ENCODE measurements at places on chromosomes 3 and 15. TPM values are rescaled to one million over a fixed set of nuclear protein-coding genes. Genes with fewer than 3 reads are reported as not detected.

The ELL3 gene
- 1.9 TPM for total RNA-seq

The TUSC7 gene
- total RNA-seq, result not detected

The ACTL6A gene
- total RNA-seq, result 57.4 TPM

DNA sequence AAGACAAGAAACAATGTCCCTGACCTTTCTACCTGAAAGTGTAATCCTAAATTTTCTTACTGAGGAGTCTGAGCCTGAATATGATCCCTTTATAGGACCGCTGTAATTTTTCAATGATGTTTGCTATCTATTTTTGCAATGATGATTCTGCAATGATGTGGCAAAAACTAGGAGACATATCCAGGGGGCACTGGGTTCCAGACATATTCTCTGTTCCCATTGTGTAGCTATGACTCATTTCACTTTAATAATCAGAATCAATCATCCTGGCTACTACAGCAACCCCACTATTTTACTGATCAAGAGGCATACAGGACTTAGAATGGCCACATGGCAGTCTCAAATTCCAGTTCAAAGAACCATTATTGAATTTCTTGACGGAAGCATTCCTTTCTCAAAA is 85.9 kb downstream of the AQR start:
- H3K27me3 ChIP-seq, result no peaks in the 10 kb centered on the region
- H3K4me3 ChIP-seq, result no peak overlapping the region
- H3K27ac ChIP-seq, result no peak overlapping the region
- H3K36me3 ChIP-seq, result peaks cover 95% of the 10 kb centered on the region
- H3K4me1 ChIP-seq, result no peaks in the 10 kb centered on the region

DNA sequence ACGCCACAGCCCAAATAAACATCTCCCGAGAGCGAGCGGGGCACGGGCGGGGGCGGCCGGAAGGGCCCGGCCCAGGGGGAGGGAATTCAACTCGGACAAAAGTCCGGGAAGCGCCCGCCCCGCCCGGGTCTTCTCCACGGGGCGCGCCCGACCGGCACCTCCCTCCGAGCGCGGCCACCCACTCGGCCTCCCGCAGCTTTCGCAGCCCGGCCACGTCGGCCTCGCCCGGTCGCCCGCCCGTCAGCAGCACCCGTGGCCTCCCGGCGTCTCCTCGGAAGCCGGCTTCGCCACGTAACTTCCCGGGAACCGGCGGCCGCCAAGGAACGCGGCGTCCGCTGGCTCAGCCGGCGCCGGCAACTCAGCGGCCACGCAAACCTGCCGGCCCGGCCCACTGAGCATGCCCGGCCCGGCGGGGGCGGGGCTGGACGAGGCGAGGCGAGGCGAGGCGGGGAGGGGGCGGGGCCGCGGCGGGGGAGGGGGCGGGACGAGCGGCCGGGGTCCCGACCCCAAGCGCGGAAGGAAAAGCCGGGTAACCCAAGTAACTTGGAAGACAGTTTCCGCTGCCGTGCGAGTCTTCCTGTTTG is at the start of gene TJP1:
Gene TJP1, minus strand, starts transcription at position 369 of the 584 bp plus-strand sequence. CDS start 440 bp downstream, outside the sequence.
- no peaks in the 10 kb centered on the region for H3K36me3 ChIP-seq
- H3K27ac ChIP-seq, result peak within 1 kb of the TSS; percentile 97
- H3K4me3 ChIP-seq, result peak within 1 kb of the TSS; percentile 77
- DNase-seq, result peak; percentile 85

DNA sequence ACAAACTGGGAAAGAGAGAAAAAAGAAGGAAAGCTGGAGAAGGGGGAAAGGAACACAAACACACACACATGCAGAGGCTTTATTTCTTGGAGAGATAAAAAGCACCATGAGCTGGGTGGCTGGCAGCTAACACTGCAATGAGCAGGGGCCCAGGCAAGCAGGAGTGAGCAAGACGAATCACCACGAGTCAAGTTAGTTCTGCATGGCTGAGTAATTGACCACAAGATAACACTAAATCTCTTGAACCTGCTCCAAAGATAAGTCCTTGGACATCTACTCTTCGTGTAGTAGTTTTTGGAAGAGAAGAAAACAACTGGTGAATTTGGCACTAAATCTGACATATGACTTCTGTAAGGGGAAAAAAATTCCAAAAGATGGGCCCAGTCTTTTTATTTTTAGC is 100.9 kb downstream of the MYO5A start:
- no peak overlapping the region for H3K4me3 ChIP-seq
- no peaks in the 10 kb centered on the region for H3K4me1 ChIP-seq
- no peak for DNase-seq
- no peaks in the 10 kb centered on the region for H3K36me3 ChIP-seq
- H3K27ac ChIP-seq, result no peak overlapping the region
- no peaks in the 10 kb centered on the region for H3K27me3 ChIP-seq

DNA sequence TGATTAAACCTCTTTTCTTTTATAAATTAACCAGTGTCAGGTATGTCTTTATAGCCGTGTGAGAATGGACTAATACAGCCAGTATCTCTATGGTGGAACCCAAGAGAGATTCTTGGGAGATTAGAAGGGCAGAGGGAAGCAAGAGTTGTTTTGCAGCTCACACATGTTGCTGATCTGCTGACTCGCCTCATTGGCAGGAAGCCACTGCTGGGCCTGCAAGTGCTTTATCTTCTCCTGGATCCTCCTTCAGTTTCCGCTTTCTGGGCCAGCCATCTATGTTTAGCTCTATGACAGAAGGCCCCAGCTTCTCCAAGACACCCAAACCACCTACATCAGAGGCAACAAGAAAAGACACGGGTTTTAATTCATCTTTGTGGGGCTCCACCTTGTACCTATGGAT is 23.4 kb upstream of the GALNT15 start:
- peaks cover 24% of the 10 kb centered on the region for H3K4me1 ChIP-seq
- no peaks in the 10 kb centered on the region for H3K27me3 ChIP-seq
- no peak overlapping the region for H3K4me3 ChIP-seq
- no peaks in the 10 kb centered on the region for H3K36me3 ChIP-seq
- DNase-seq, result peak; percentile 93

DNA sequence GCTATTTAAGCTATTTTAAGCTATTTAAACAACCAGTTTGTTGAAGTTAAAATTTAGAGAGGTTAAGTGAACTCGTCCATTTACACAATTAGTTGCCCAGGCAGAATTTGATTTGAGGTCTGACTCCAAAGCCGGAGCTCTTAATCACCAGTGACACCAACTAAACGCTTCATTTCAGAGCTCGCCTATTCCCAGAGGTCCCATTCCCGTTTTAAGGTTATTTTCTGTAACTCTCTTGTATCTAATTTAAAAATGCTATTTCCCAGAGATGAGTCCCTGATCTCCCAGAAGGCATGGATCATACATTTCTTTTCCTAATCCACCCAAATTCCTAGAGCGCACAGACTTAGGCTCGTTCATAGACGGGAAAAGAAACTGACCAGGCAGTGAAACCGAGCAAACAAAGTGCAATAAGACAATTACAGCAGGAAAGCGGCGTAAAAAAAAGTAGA is 904 bp upstream of the MCTP2 start:
- DNase-seq, result no peak
- H3K4me3 ChIP-seq, result peak overlapping the region; percentile 46
- H3K27ac ChIP-seq, result no peak overlapping the region
- H3K27me3 ChIP-seq, result peaks cover 12% of the 10 kb centered on the region
- peaks cover 19% of the 10 kb centered on the region for H3K4me1 ChIP-seq
- no peaks in the 10 kb centered on the region for H3K36me3 ChIP-seq

- no peak for DNase-seq
- H3K4me1 ChIP-seq, result peaks cover 31% of the 10 kb centered on the region
- H3K36me3 ChIP-seq, result peaks cover 20% of the 10 kb centered on the region
These were observed 2.7 kb downstream of the ZMAT3 start for GRCh38 chr3:179068779-179069530.

DNA sequence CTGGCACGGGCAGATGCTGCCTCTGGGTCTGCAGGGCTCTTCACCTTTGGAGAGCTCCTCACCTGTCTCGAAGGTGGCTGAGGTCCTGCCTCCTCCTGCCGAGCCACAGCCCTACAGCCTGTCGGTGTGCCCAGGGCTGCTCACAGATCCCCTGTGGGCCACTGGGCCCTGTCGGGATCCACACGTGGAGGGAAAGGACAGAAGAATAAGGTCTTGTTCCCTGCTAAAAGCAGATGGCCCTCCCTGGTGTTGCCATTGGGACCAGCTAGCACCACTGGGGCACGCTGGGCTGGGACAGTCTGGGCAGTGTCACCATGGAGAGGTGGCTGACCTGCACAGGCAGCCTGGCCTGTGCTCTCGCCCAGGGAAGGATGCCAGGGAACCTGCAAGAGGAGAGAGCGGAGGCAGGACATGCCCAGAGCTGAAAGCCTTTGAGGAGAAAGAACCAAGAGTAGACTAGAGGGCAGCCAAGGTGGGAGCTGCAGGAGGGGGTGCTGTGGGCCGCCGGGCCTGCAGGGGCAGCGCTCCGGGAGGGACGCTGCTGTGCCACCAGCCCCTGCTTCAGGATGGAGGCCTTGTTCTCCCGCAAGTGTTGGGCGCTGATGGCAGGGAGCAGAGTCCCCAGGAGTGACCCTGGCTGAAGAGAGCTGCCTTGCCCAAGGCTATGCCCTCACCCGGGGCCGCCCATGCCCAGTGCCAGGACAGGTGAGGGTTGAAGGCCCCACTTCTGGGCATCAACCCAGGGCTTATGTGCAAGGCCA is 210.2 kb downstream of the XXYLT1 start:
- H3K27ac ChIP-seq, result no peak overlapping the region
- no peaks in the 10 kb centered on the region for H3K27me3 ChIP-seq
- no peaks in the 10 kb centered on the region for H3K36me3 ChIP-seq
- no peaks in the 10 kb centered on the region for H3K4me1 ChIP-seq
- peak; percentile 59 for DNase-seq

GRCh38 chr3:81872566-81872965 is 111.1 kb upstream of the GBE1 start:
- no peaks in the 10 kb centered on the region for H3K36me3 ChIP-seq
- no peak overlapping the region for H3K4me3 ChIP-seq
- no peak for DNase-seq
- H3K4me1 ChIP-seq, result no peaks in the 10 kb centered on the region
- no peak overlapping the region for H3K27ac ChIP-seq

DNA sequence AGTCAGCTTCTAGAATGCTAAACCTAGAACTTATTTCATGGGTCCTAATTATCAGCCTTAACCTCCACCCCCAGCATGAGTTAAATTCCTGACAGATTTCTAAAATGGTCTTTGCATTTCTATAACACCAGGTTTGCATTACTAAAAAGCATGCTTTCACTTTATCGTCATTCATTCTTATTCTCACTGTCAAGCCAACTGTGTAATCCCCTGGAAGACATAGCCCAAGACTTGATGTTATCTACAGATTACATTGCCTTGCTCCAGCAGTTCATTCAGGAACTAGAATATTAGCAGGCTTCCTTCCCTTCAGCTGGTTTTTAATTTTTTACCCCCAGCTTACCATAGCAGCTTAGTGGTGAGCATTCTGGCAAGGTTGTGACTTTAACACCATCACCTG is 184.0 kb downstream of the SLCO3A1 start:
- no peak for DNase-seq
- no peaks in the 10 kb centered on the region for H3K27me3 ChIP-seq
- no peak overlapping the region for H3K27ac ChIP-seq
- H3K4me1 ChIP-seq, result no peaks in the 10 kb centered on the region

DNA sequence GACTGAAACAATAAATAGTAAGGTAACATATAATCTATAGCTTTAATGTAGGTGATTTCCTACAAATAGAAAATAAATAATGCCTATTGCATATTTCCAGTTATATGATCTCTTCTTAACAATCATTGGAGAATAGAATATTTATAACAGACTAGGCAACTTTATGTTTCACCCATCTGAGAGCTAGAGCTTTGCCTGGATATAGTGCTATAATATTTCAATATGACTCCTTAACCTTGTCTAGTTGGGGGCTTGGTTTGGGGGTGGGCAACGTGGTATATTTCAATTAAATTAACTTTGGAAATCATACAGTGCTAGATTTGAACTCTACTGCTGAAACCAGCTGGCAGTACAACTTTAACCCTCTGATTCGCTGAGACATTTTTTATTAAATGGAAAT is 265.2 kb downstream of the CNTN4 start:
- no peak overlapping the region for H3K4me3 ChIP-seq

Measured in sigmoid colon (tissue), 7 donors.